Activated T-helper 2 cell treated with anti-CD3 and anti-CD28 coated beads, Interferon-gamma antibody, Interleukin-2, Interleukin-4, amounts not matched to agents 10 μg/mL and 5 μg/mL and 100 μg/mL, durations not matched to agents 14 hours and 24 hours and 36 hours (primary cell): ENCODE measurements at places on chromosomes 6 and 20. TPM values are rescaled to one million over a fixed set of nuclear protein-coding genes. Genes with fewer than 3 reads are reported as not detected.
A peak's percentile ranks its signal among the peaks of the same experiment; 100 is the strongest.

DNA sequence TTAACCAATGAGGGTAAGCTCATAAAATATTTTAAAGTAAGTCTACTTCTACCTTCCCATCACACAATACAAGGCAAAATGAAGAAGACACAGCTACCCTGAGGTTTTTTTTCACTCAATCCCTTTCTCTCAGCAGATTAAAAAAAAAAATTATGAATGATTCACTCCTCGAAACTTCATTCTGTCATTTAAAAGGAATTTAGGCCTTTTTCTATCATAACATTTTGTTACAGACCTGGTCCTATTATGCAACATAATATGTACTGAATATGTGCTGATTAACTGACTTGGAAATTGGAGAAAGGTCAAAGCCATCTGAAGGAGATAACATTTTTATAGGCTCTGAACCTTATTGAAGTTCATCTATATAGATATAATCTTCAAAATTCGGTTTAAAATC is 45.5 kb downstream of the PRL start:
- no peak overlapping the region for H3K4me3 ChIP-seq
- no peak for DNase-seq
- H3K27ac ChIP-seq: no peak overlapping the region
- H3K27me3 ChIP-seq: no peaks in the 10 kb centered on the region
- H3K36me3 ChIP-seq: no peaks in the 10 kb centered on the region

DNA sequence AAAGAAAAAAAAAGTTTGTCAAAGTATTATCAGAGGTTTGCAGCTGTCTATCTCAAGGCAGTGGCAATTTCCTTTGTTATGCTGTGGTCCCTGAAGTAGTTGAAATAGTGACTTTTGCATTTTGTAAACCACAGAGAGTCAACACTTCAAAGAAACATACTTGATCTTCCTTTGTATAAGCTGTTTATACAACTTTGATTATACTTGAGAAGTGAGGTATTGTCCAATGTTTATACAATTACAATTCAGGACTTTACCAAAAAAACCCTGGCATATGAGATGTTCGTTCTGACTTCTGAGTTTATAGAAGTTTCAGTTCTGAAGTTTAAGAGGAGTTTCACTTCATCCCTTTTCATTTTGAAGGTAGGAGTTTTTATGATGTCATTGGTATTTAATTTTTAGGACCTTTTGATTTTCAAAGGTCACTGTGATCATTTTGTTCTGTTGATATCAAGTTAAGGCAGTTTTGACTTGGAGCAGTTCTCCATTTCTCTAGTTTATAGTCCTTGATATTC is 4.0 kb downstream of the STK4 start:
- peaks cover 61% of the 10 kb centered on the region for H3K4me1 ChIP-seq
- peaks cover 70% of the 10 kb centered on the region for H3K36me3 ChIP-seq
- no peaks in the 10 kb centered on the region for H3K27me3 ChIP-seq
- peak overlapping the region; percentile 98 for H3K27ac ChIP-seq
- peak overlapping the region; percentile 99 for H3K4me3 ChIP-seq
- DNase-seq: no peak

- H3K27ac ChIP-seq: no peak overlapping the region
- no peaks in the 10 kb centered on the region for H3K4me1 ChIP-seq
- DNase-seq: no peak
- H3K4me3 ChIP-seq: no peak overlapping the region
Observed at GRCh38 chr6:8506126-8506525, 70.8 kb upstream of the SLC35B3 start.

AHCY gene
- 120 and 122 TPM in 2 replicates for total RNA-seq

- H3K27me3 ChIP-seq: no peaks in the 10 kb centered on the region
- H3K4me3 ChIP-seq: no peak overlapping the region
- H3K27ac ChIP-seq: no peak overlapping the region
Observed at GRCh38 chr20:21670126-21670525, 35.3 kb upstream of the PAX1 start.

FAM83C gene
- total RNA-seq: not detected in 2 replicates

GRCh38 chr6:36459501-36459900 is 16.7 kb downstream of the KCTD20 start:
- H3K27ac ChIP-seq: no peak overlapping the region
- H3K36me3 ChIP-seq: peaks cover 22% of the 10 kb centered on the region
- H3K4me3 ChIP-seq: no peak overlapping the region
- peaks cover 17% of the 10 kb centered on the region for H3K4me1 ChIP-seq
- DNase-seq: no peak

TNXB gene
- 4.3 and 5.0 TPM in 2 replicates for total RNA-seq

- H3K4me1 ChIP-seq: peaks cover 10% of the 10 kb centered on the region
- H3K36me3 ChIP-seq: no peaks in the 10 kb centered on the region
- DNase-seq: no peak
- peaks cover 10% of the 10 kb centered on the region for H3K27me3 ChIP-seq
- H3K27ac ChIP-seq: no peak overlapping the region
Observed at GRCh38 chr6:44530209-44530909, 142.9 kb downstream of the CDC5L start.

BMP5 gene
- total RNA-seq: not detected in 2 replicates

- peaks cover 46% of the 10 kb centered on the region for H3K36me3 ChIP-seq
- no peaks in the 10 kb centered on the region for H3K27me3 ChIP-seq
- peaks cover 14% of the 10 kb centered on the region for H3K4me1 ChIP-seq
- peak overlapping the region; percentile 54 for H3K27ac ChIP-seq
- no peak for DNase-seq
Observed at GRCh38 chr6:152233547-152234320, 403.4 kb downstream of the SYNE1 start.

- peaks cover 9% of the 10 kb centered on the region for H3K4me1 ChIP-seq
- no peak for DNase-seq
- no peaks in the 10 kb centered on the region for H3K27me3 ChIP-seq
- peaks cover 5% of the 10 kb centered on the region for H3K36me3 ChIP-seq
Observed at GRCh38 chr6:38259736-38260135, 380.0 kb downstream of the BTBD9 start.
